ENCODE measurements at places on chromosomes 2 and 18.

GRCh38 chr2:222670191-222671038 is 1.0 kb upstream of the MOGAT1 start:
- no peak for DNase-seq

DNA sequence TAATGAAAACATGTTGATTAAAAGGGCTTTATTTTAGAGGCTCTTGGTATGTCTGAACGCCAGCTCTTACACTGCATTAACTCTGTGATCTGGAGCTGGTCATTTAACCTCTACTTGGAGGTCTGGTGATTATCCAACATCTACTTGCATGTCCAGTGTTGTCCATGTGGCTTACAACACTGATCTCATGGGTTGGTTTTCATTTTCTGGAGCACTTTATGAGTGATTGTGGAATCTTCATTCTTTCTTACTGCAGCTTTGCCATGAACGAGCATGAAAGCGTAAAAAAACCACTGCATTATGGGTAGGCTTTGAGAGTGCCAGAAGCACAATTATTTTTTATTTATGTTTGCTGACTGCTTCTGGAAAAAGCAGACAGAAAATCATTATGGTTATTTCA is 4.8 kb downstream of the CCDC195 start:
- no peak for DNase-seq

GRCh38 chr18:40437517-40437916 is 1517.5 kb upstream of the PIK3C3 start:
- no peak for DNase-seq

DNA sequence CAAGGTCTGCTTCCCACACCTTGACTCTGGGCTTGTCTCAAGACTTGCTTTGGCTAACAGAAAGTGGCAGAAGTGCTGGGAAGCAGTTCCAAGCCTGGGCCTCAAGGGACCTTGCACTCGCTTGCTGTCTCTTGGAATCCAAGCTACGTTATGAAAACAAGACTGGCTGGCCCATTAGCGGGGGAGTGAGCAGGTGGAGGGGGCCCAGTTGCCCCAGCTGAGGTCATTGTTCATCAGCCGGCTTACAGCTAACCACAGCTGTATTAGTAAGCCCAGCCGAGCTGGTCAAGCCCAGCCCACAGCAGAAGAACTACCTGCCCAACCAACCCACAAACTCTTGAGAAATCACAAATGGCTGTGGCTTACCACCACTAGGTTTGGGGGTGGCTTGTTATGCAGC is 63.1 kb downstream of the MARCO start:
- no peak for DNase-seq

- DNase-seq = peak; percentile 85
Measured at GRCh38 chr2:237421542-237422116, 7.7 kb upstream of the COL6A3 start.

DNA sequence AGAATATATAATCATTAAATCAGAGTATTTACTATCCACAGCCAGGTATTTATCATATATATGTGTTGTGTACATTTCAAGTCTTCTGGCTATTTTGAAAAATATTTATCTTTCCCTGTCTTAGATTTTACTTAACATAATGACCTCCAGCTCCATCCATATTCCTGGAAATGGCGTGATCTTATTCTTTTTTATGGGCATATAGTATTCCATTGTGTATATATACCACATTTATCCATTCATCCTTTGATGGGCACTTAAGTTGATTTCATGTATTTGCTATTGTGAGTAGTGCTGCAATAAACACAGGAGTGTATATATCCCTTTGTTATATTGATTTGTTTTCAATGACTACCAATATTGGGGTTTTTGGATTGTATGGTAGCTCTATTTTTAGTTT is 6.6 kb downstream of the GCC2 start:
- no peak for DNase-seq

DNA sequence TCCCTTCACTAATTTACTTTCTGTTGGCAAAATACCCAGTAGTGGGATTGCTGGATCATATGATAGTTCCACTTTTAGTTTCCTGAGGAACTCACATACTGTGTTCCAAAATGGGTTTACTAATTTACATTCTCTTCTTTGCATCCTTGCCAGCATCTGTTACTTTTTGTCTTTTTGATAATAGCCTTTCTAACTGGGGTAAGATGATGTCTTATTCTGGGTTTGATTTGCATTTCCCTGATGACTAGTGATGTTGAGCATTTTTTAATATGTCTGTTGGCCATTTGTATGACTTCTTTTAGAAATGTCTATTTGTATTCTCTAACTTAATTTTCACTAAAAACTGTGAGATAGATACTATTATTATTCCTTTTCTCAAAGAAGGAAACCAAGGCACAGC is 411.7 kb downstream of the SOCS6 start:
- DNase-seq = no peak

DNA sequence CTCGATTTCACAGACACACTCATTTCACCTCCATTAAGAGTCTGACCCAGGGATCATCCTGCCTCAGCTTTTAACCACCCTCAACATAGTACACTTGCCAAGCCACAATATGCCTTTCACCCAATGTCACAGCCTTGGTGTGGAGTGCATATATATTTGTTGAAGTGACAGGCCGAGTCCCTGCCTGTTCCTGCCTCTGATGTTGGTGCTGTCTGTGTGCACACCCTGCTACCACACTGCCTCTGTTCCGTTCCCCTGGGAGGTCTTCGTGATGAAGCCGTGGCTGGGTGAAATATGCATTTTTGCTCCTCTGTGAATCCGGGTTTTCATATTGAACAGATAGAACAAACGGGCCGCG is 90.3 kb downstream of the RNF144A start:
- no peak for DNase-seq

GRCh38 chr18:24396082-24396633 is 1.5 kb downstream of the OSBPL1A start:
- no peak for DNase-seq
